RCC 7860 (cell line): ENCODE measurements at places on chromosomes 16 and 17.

DNA sequence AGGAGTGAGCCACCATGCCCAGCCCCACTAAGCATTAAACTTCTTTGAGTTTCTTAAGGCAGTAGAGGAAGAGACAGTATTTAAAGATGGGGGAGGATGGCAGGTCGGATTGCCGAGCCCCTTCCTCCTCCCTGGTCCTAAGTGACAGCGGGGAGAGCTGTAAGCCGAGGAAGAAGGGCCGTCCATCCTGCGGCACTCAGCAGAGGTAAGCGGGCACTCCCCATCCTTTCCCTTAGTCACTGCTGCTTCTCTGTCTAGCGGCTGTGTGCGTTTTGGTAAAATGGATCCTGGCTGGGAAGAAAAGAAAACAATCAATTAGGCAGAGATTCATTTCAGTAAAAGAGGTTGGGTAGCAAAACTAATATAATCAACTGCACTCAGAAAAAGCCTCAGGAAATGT is 13.9 kb downstream of the DNAAF1 start:
- no peak for DNase-seq

- no peak for DNase-seq
These were observed 47.6 kb downstream of the FZD2 start for GRCh38 chr17:44604768-44605485.

GRCh38 chr17:68511254-68511670 is 968 bp upstream of the PRKAR1A start:
- DNase-seq: no peak

GRCh38 chr16:68397710-68398201 is 50.6 kb downstream of the SMPD3 start:
- no peak for DNase-seq

- DNase-seq: no peak
These were observed 100.1 kb downstream of the AATF start for GRCh38 chr17:37048811-37049210.

DNA sequence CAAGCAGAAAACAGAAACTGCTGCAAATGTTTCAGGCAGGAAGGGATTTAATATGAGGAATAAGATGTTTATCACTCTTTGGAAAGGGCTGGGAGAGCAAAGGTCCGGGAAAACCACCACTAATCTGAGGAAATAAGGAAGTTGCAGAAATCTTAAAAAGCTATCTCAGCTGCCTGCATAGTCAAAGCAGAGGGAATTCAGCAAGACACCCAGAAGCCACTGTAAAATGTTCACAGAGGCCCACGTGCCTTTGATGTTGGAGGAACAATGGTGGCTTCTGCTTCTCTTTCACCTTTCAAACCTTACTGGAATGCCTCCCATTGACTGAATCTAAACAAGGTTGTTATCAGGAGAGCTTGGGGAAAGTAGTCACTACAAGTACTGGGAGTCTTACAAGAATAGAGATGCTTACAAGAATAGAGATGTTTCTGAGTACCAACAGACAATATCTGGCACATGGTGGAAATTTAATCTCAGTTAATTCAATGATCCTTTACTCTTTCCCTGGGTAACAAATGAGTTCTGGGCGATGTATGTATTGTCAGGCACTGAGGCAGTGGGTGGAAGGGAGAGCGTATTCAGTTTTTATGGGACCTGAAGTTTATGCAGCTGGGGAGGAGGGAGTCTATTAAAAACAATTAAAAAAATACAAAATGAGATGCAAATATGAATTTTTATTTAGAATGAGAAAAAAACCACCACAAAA is 56.1 kb upstream of the MED13 start:
- no peak for DNase-seq

GRCh38 chr16:84091460-84091859 is 25.3 kb downstream of the MBTPS1 start:
- no peak for DNase-seq

- DNase-seq: no peak
These were observed 8.7 kb upstream of the IL4R start for GRCh38 chr16:27304881-27305745.

DNA sequence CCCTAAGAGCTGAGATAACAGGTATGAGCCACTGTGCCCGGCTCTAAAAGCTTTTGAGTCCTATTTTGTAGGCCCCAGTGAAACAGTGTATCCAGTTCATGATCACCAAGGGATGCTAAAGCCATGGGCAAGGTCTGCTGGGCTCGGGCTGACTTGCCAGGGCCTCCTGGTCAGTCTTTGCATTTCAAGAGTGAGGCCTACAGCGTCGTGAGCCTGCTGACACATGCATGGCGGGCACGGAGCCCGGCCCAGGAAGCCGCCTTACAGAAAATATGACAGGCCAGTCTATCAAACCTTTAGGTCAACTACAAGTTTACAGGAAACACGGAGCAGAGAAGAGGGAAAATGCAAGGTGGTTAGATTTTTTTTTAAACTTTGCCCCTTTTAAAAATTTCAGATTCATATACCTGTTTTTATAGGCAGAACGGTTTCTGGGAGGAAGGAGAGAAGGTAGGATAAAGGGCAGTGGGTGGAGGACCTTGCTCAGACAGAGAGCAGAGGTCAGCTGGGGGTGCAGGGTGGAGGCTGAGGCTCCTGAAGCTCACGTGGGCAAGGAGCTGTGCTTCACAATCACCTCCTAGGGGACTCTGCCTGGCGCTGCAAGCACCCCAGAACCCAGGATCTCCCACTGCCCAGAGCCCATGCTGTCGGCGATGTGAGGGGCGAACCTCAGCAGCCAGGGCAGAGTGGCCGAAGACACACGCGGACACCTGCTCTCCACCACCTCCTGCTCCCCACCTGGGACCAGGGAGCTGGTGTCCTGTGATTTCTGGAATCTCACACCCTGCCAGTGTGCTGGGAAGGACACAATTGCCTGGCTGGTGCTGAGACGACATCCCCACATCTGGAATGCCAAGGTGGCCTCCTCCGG is 21.3 kb downstream of the C16orf95 start:
- DNase-seq: no peak

DNA sequence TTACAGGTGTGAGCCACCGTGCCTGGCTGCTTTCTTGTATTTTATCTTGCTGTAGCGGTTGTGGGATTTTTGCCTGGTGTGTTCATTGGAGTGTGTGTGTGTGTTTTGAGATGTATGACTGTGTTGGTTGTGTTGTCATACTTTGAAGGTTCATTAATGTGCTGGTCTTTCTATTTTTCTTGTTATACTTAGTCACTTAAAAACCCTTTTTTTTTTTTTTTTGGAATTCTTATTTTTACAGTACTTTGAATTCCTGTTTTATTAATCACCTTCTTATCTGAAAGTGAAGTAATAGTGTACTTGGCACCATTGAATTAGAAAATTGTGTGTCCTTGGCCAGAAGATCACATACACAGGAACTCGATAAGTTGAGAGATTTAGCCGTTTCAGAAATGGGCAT is 30.2 kb downstream of the TENT4B start:
- peak; percentile 89 for DNase-seq

DNA sequence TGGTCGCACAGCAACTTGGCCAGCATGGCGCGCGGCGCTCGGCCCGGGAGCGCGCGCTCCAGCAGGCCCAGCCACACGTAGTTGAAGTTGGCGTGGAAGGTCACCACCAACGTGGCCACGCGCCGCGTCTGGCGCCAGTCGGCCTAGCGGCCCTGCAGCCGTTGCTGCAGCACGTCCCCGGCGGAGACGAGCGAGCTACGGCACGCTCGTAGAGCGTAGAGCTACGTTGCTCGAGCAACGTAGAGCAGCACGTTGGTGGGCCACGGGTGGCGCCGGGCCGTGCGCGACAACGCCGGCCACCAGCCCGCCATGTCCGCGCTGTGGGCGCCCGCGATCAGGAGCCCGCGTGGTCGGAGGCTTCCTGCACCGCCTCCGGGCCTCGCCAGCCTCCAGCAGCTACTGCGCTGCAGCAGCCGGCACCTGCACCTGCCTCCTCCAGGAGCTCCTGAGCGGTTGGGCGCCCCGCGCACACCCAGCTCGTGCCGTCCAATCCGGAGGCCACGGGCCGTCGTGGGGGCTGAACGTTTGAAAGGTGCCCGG is 13.4 kb upstream of the SULT1A1 start:
- DNase-seq: no peak

- no peak for DNase-seq
These were observed 16.1 kb downstream of the GDE1 start for GRCh38 chr16:19505600-19506303.

GRCh38 chr16:61644736-61645135 is 391.5 kb downstream of the CDH8 start:
- DNase-seq: no peak

GRCh38 chr17:72971226-72971880 is 121.1 kb downstream of the SLC39A11 start:
- DNase-seq: no peak

DNA sequence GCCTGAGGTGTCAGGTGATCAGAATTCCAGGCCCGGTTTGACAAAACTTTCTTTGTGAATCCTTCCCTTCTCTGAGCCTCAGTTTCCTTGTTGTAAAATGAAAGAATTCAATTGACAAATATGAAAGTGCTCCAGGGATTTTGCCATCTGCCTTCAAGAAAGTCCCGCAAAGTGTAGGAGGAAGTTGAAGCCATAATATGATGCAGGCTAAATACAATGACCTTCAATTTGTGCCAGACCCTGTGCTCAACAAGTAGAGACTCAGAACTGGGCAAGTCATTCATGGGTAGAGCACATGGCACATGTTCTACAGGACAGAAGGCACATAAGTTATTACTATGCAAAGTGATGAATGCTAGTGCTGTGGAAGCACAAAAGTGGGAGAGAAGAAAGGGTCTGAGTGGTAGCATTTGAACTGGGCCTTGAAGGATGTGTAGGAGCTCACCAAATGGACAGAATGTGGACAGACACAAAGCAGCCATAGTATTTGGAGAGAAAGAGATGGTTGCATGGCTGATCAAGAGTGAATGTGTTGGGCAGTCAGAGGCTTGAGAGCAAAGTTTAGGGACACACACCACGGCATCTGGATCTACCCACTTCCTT is 2.4 kb upstream of the SCIMP start:
- no peak for DNase-seq

DNA sequence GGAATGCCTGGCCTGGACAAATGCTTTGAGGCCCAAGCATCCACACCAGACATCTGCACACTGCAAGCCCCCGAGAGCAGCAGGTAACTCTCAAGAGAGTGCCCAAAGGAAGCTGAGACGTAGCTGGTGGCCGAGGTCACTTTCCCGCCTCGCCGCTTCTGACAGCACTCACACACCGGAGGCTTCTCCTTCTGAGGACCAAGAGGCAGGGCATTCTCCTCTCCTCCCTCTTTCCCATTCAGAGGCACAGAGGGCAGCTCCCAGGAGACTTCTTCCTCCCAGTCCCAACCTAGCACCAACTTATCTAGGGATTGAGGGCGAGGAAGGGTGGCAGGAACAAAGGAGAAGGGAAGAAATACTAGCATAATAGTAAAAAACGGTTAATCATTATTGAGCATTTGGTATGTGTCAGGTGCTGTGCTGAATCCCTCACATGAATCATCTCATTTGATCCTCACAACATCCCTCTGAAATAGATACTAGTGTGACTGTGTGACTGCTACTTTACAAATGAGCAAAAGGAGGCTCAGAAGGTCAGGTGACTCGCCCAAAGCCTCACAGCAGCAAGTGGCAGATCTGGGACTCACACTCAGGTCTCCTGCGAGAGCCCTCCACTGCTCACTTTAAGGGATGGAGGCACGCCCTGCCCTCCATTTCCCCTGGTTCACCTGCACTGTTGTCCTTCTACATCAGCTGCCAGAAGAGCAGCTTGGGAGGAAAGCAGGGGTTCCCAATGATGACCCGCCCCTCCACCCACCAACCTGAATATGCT is 41.8 kb downstream of the MYO18A start:
- DNase-seq: peak; percentile 72

DNA sequence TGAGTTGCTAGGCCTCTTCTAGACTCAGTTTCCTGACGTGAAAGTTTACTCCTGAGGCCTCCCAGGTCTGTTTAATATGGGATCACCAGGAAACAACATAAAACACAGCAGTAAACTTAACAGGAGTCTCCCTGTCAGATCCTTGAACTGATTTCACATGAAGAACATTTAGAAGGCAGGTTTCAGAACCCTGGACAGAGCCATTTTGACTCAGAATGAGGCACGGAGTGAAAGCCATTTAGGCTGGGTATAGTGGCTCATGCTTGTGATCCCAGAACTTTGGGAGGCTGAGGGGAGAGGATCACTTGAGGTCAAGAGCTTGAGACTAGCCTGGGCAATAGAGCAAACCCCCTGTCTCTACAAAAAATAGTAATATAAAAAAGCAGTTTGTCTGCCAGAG is 289.1 kb downstream of the CA10 start:
- no peak for DNase-seq

DNA sequence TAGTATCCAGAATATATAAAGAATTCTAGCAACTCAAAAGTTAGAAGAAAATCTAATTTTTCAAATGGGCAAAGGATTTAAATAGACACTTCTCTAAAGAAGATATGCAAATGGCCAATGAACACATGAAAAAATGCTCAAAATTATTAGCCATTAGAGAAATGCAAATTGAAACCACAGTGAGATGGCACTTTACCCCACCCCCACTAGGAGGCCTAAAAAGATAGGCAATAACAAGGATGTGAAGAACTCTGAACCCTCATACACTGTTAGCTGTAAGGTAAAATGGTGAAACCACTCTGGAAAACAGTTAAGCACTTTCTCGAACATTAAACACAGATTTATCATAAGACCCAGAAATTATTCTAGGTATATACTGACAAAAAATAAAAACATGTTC is 71.4 kb upstream of the IRX6 start:
- DNase-seq: no peak

- no peak for DNase-seq
These were observed 11.2 kb upstream of the ORAI3 start for GRCh38 chr16:30937692-30938091.

DNA sequence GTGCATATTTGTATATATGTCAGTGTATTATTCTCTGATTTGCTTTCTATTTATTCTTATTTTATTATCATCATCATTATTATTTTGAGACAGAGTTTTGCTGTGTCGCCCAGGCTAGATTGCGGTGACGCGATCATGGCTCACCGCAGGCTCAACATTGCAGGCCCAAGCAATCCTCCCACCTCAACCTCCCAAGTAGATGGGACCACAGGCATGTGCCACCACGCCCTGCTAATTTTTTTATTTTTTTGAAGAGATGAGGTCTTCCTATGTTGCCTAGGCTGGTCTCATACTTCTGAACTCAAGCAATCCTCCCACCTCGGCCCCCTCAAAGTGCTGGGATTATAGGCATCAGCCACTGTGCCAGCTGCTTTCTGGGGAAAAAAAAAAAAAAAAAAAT is 8.4 kb upstream of the ARHGAP17 start:
- DNase-seq: no peak

- no peak for DNase-seq
These were observed 15.9 kb upstream of the ATP6V0C start for GRCh38 chr16:2497695-2498484.
